SK-N-DZ (cell line): ENCODE measurements at places on chromosomes 3 and 15.

GRCh38 chr15:35141743-35142471, 56.8 kb upstream of the NANOGP8 start:
- no peak for DNase-seq

- no peak for DNase-seq
These were observed 18.7 kb downstream of the SLC33A1 start for GRCh38 chr3:155835341-155836071.

GRCh38 chr3:42493126-42493797, 9.2 kb upstream of the VIPR1 start:
- DNase-seq: no peak

- DNase-seq: no peak
These were observed 1.2 kb upstream of the ADAMTSL3 start for GRCh38 chr15:83652626-83653204.

DNA sequence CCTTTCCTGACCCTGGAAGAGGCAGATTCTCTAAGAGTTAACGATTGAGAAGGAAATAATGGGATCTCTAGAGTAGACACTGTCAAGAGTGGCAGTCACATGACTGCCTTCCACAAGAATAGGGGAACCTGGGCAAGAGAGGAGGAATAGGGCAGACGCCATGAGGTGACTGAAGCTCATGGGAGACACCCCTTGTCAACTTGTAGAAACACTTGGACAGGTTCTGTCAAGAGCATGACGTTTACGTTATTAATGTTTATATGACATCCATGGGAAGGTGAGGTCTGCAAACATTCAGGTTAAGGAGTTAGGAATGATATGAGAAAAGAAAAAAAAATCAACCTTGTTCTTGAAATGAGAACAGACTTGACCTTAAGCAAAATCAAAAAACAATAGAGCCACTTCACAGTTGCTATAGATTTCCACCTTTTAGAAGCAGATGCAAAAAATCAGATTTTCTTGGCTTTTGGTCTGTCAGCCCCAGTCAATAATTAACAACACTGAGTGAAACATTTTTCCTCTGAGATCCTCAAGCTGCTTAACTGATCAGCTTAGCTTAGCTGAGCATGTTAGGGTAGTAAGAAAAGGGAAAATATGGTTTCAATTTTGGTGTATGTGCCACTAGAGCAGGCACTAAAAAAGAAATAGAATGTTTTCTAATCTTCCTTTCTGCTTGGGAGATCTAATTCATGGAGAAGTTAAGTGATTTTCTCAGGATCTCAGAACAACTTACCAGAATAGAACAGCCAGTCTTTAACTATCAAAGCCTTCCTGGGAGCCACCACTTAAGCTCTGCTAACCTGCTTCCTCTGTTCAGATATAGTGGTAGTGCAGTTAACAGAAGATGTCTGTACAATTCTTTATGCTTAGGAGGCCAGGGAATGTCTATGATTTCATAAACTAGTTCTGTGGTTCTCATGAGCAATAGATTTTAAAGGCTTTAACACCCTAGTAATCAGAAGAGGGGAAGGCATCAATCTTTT, 116.9 kb downstream of the B3GALNT1 start:
- DNase-seq: no peak

- no peak for DNase-seq
These were observed 16.6 kb downstream of the DLG1 start for GRCh38 chr3:197281849-197282248.

DNA sequence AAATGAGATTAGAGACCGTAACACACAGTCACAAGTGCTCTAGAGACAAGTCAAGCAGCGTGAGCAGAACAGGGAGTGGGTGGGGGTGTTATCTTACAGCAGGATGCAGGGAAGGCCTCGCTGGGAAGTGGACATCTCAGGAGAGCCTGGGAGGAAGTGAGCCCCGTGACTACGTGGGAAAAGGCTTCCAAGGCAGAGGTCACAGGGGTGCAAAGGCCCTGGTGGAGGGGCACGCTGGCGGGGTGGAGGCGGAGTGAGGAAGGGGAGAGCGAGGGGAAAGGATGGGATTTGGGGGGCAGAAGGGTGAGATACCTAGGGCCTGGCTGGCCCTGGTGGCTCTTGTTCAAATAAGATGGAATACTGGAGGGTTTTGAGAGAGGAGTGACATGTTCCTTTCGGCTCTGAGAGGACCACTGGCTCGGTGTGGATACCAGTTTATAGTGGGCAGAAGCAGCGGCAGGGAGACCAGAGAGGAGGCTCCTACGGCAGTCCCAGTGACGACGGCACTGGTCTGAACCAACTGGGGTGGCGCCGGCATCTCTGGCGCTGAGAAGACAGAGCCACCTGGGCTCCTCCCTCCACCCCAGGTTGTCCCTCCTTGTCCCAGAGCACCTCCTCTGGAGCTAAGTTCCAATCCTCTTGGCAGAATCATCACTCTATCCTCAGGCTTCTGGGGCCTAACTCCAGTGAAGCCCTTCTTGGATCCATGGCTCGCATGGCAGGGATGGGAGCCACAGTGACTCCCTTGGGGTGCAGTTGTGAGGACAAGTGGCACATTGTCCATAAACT, 266.2 kb upstream of the LYSMD4 start:
- DNase-seq: peak; percentile 26
